ENCODE measurements at places on chromosomes 3 and 15. TPM values are rescaled to one million over a fixed set of nuclear protein-coding genes. Genes with fewer than 3 reads are reported as not detected.

Gene ITIH3
- total RNA-seq = 0.15 TPM

Gene PLCH1
- total RNA-seq = 0.05 TPM

Gene GP5
- total RNA-seq = not detected

Gene C15orf62
- 0.24 TPM for total RNA-seq

Gene ROBO2
- total RNA-seq = 1.5 TPM

GRCh38 chr15:62588938-62589670, 424.0 kb upstream of the C2CD4B start:
- no peak for DNase-seq

DNA sequence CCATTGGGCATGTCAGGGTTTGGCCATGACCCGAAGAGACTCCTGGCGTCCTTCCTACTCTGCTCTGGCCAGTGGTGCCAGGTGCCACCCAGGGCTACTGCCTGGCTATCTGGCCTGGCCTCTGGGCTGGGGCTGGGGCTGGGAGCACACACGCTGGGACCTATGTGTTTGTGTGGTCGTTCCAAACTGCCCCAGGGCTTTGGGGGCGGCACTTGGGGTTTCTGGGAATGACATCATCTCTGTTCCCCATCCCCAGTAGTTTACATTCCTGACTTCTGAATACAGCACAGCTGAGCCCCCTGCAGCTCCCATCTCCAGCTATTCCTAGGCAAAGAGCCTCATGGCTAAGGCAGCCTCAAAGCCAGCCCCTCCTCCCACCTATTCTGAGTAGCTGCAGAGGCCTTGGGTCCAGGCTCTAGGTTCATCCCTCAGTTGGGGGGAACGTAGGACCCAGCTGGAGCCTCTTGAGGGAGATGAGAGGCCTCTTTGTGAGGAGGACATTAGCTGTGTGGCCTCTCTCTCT, 24.3 kb downstream of the PLEKHO2 start:
- DNase-seq = no peak

Gene WNT5A
- 1.1 TPM for total RNA-seq

GRCh38 chr3:139689122-139689521, 11.3 kb upstream of the NMNAT3 start:
- DNase-seq = no peak

- no peak for DNase-seq
These were observed 47.6 kb upstream of the POMGNT2 start for GRCh38 chr3:43153216-43154083.

Gene PFN2
- total RNA-seq = 4.2 TPM

- no peak for DNase-seq
These were observed 114.1 kb upstream of the GALNT15 start for GRCh38 chr3:16060358-16060852.

Gene RTP1
- not detected for total RNA-seq

Gene NTRK3
- total RNA-seq = not detected

GRCh38 chr3:169264711-169265110, 398.8 kb downstream of the MECOM start:
- DNase-seq = no peak

DNA sequence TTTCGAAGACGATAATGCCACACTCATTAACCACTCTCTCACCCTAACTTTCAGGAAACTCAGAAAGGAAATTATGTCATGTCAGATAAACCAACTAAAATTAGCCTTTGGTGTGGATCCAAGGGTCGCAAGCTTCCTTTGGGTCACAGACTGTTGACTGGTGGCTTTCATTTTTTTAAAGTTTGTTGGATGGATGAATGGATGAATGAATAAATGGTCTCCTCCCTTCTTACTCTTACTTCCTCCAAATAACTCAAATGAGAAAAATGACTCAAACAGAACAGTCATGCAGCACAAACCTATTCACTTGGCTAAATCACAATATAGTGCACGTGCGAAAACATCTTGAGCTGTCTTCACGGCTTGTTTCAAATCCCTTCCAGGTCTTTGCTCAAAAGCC, 82.9 kb upstream of the HACD2 start:
- DNase-seq = no peak

DNA sequence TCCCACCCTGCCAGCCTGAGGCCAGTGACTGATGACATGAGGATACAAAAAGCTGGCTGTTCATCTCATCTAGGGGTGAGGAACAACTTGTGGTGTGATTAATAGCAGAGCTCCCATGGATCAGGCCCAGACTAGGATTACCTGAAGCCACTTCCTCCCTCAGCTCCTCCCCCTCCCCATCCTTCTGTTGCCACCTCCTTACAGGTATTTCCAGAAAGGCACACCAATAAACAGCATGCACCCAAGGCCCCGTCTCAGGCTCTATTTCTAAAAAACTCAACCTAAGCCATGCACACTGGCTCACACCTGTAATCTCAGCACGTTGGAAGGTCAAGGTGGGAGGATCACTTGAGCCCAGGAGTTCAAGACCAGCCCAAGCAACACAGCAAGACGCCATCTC, 54.1 kb downstream of the SRGAP3 start:
- no peak for DNase-seq

DNA sequence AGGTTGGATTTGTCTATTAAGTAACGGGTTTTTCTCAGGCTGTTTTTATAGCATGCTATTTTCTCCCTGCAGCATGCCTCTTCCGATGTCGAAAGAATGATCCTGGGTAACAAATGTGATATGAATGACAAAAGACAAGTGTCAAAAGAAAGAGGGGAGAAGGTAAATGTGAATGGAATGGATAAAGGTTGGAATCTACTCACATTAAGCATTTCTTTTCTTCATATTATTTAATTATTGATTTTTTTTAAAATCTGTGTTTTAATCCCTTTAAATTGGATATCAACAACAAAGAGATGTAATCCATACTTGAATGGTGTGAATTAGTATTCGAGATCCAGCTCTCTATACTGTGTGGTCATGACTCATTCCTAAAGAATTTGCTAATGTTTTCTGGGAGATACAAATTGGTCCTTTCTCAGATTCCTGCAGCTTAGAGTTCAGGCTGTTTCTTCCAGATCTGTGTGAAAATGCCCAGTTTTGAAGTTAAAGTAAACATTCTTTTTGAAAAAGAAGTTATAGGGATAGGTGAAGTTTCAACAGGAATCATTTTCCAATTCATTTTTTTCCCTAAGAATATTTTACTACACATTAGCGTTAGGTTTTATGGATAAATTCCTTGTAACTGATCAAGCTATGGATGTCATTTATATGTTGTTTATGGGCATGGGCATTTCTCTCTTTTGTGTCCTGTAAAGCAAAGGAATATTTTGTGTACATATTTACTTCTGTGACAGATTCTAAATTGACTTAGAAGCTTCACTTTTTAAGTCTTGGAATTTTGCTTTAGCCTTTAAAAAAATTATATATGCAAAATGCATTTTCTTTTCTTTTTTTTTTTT, 20.8 kb upstream of the APH1B start:
- DNase-seq = no peak

Gene EIF2A
- total RNA-seq = 112 TPM

GRCh38 chr15:90104551-90104950, 2.3 kb upstream of the IDH2 start:
- DNase-seq = no peak

DNA sequence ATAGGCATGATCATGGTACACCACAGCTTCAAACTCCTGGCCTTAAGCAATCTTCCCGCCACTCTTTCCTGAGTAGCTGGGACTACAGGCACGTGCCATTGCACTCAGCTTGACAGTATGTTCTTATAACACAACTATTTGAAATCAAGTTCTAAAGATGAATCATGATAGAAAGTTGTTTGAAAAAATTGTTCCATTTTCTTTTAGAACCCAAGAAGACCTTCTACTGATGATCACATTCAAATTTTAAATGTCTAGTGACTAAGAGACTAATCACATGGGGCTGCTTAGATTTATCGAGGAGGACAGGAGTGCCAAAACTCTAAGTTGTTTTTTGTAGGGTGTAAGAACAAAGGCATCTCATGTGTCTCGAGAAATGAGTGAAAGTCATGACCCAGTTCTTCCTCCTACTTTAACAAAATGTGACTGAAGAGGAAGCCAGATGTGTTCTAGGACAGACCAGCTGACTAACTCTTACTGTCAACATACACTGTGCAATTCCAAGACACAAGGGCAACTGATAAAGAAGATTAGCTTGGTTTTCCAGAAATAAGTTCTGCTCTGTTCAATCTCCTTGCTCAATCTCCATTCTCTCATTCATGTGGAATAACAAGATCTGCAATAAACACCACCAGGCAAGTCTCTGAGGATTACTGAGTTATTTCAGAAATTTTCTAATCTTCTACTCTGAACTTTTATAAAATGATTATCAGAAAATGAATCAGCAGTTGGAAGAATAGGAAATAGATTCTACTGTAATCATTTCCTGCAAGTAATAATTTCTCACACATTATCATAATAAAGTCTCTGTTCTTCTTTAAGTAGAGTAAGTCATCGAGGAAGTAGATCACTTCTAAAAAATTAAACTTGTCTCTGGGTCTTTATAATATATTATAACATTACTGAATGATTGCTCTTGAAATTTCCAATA, 122.6 kb upstream of the CCNL1 start:
- DNase-seq = no peak
